ENCODE measurements at places on chromosomes 11 and 22.

- no peak for DNase-seq
Measured at GRCh38 chr11:93497596-93497995, 45.6 kb downstream of the SMCO4 start.

DNA sequence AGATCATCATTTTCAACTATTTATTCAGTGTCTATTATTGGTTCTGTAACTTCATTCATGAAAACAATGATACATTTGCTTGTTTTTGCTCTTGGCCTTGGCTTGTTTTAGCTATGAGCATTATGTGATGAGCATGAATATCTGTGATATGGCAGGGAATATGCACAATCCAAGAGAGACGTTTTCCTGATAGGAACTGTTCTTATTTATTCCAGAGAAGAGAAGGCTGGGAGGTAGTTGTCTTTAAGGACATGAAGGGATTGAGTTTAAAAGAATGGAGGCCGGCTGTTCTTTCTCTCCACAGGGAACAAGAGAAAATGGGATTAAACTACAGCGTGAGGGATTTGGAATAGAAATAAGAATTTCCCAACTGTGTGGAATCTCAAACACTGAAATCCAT lies 30.3 kb downstream of the BLID start:
- peak; percentile 43 for DNase-seq

DNA sequence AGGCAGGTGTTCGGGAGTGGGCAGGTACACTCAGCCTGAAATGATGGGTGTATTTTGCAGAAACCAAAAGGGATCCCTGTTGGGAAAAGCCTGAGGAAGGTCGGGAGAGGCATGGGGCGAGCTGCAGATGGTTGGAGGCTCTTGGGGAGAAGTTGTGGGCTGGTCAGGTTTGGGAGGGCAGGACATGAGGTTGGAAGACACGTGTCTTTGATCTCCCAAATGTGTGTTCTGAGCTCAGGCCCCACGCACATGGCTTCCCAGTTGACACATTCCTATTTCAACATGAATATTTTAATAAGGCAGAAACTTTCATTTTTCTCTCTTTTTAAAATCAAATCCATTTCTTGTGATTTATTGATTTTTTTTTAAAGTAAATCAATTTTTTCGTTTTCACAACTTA lies 1003.3 kb downstream of the TBC1D22A start:
- no peak for DNase-seq

DNA sequence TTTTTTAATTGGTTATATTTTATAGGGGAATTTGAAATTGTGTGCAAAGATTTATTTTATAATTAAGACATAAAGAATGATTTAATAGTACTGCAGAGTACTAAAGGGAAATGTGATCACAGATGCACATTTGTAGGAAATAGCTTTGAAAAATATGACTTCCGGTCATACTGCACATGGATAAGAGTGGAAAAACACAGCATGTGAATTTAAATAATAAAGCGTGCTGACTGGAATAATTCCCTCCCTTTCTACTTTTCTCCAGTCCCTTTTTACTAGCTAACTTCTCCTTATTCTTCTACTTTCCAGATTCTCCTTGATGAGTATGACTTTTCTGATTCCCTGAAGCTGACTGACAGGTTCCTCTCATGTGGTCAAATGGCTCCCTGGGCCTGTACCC lies 238.4 kb upstream of the CTSC start:
- no peak for DNase-seq

GRCh38 chr11:86515297-86516094 lies 140.8 kb downstream of the CCDC81 start:
- DNase-seq = peak; percentile 91

All from IMR-90 (cell line).